ENCODE measurements at places on chromosomes 1 and 21.

DNA sequence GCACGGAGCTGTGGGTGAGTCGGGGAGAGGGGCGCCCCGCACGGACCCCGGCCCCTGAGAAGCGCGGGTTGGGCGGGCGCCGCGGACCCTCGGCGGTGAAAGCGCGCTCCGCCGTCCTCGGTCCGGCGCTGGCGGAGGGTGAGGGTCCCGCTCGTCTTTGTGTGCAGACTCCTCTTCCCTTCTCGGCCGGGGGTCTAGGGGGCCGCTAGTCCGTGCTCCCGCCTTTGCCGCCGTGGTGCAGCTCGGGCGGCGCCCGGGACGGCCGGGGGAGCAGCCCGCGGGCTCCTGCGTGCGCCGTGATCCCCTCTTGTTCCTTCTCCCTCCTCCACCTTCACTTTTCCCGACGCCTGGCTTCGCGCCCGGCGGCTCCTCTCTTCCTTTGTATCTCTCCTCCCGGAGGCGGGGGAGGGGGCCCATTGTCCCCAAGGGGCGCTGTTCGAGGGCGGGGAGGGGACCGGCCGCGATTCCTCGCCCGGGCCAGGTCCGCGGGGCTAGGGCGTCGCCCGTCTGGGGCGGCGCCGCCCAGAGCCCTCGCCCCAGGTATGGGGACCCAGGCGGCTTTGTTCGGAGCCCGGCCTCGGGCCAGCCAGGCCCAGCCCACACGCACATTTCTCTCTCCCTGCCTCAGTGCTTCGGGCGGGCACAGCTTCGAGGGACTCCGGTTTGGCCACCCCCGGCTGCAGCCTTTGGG, 519 bp downstream of the FNBP1L start:
- ATAC-seq, result peak; percentile 43

- no peak for ATAC-seq
Observed at GRCh38 chr1:228540161-228540917, 53.2 kb downstream of the RNF187 start.

GRCh38 chr1:16237343-16237830, 404 bp upstream of the CPLANE2 start:
- no peak for ATAC-seq

DNA sequence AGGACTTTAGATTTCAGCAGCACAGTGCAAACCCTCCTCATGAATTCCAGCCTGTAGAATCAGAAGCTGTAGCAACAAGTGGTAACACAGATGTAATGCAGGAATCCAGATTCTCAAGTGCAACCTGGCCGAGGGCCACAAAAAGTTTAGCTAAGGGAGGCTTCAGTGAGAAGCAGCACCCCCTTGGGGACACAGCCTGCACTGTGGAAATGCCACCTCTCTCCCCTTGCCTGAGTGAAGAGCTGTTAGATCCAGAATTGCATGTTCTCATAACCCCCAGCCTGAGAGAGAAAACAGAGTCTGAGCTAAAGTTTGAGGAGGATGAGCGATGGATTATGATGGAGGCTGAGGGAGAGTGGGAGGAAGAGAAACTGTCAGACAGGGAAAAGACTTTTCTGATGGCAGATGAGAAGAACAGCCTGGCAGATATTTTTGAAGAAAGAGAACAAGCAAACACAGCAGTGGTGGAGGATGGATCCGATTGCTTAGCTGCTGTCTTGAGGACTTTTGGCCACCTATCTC, 80.5 kb upstream of the BMP8A start:
- ATAC-seq, result peak; percentile 17

DNA sequence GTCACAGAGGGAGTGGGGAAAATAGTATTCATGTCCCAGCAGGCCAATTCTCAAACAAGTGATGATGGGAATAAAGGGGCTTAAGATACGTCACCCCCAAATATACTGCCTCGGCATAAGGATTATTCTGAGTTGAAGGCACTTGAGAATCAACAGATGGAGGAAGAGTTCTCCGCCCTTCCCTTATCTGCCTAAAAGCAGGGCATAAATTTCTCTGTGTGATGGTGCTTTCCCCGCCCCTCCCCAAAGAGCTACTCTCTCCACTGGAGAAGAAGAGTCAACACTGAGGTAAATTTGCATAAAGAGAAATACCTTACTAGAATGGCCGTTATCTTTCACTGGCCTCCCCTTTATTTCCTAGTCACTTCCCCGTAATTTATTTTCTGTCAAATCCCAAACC, 18.7 kb downstream of the BECN2 start:
- no peak for ATAC-seq

GRCh38 chr1:200028586-200029034, 1.1 kb downstream of the NR5A2 start:
- ATAC-seq, result no peak

DNA sequence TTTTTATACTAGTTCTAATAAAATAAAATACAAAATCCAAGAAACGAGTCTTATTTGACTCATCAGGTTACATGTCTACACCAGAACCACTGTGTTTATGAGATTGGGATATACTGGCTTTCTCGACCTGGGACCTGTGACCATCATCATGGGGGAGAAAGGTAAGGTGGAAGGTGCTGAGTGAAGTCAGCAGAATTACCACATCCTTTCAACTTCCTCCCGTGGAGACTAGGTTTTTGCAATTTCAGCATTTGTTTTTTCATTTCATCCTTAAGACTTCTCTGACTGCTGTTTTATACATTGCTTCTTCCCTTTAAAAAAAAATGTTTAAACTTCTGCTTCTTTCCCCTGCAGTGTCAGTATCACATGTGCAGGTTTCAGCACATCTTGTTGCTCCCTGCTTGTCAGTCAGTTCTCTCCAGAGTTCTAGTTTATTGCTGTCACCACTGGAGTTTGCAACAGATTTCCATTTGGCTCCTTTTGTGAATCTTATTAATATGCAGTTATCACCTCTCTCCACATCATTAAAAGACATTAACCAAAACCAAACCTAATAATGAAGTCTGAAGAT, 60.4 kb upstream of the HAO2 start:
- ATAC-seq, result no peak

GRCh38 chr1:231091831-231092301, 51.8 kb upstream of the FAM89A start:
- no peak for ATAC-seq

- ATAC-seq, result no peak
Observed at GRCh38 chr1:50084389-50084788, 24.3 kb upstream of the ELAVL4 start.

GRCh38 chr1:197422993-197423392, 154.9 kb downstream of the CRB1 start:
- no peak for ATAC-seq

DNA sequence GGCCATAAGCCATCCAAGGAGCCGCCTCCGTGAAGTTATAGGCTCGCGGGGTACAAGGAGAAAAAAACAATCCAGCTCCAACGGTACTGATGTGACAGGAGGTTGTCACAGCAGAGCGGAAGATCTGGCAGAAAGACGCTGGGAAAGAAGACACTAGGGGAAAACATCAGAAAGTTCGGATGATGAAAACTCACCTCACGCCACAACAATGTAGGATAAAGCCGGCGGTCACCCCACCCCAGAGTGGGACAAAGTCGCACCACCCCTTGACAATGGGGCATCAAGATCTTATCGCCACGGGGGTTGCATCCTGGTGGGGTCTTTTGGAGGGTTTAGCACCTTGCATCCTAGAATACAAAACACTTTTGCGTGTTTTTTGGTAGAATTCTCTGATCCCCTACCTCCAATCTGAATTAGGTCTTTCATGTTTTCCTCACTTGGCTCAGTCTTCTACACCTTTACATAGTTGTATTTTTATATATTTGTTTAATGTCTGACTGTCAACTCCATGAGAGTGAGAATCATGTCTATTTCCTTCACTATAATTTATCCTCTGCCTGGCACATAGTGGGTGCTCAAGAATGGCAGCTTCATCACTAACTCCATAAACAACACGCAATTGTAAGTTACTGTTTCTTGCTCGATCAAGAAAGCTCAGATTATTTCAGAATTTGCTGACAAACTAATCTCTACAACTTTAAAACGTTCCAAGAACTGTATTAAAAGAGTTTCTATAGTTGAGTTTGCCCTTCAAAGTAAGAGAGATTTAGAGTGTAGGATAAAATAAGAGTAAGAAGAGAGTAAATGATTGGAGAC, 611 bp upstream of the ZSWIM5 start:
- ATAC-seq, result no peak

- ATAC-seq, result no peak
Observed at GRCh38 chr1:107972391-107973180, 7.6 kb upstream of the VAV3 start.

DNA sequence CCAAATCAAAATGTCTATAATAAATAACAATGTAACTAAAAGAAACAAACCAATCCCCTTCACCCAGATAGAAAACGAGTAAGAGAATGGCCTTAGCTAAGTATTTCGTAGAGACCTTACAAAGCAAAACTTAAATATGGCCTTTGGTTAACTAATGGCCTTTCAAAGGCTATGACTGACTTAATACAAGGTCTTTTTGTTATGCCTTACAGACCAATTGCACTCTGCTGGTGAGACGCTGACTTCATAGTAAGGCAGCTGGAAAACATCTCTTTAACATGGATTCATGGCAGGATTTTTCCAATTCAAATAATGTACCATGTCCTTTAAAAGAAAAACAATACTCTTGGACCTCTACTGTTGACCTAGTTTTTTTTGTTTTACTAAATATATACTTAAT, 15.8 kb upstream of the TBCE start:
- no peak for ATAC-seq

GRCh38 chr1:37989361-37989930, 376 bp downstream of the SF3A3 start:
- peak; percentile 16 for ATAC-seq

- ATAC-seq, result peak; percentile 46
Observed at GRCh38 chr1:89725011-89725370, 92.1 kb downstream of the LRRC8C start.

DNA sequence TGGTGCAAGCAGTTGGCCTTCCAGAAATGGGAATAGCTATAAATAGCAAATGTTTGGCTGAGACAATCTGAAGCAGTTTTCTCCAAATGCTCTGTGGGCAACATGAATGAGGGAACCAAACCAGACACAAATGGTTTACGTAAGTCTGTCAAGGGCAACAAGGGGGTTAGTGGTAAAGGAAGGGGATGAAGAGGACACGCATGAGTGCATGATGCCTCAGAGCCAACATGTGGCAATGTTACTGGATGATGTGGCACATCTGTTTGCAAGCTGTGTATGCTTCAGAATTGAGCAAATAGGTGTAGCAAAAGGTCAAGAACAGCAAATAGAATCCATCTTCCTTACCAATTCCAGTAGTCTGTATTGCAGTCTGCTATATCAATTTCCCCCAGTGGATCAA, 76.3 kb upstream of the LMO4 start:
- ATAC-seq, result no peak

DNA sequence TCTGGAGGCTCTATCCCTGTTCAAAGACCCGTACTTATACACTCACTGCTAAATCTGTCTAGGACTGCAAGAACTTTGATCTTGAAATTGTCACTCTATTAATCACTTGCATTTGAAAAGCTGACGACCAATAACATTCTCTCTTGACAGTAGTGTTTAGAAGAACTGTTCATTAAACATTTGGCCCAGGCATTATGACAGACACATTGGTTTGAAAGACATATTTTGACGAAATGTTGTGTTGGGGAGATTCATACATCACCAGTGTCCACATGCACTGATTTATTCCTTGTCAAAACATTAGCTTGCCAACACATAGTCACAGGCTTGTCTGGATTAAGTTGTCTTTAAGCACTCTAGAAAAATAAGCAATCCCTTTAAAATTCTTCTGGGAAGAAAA, 951.3 kb downstream of the ADGRL2 start:
- ATAC-seq, result no peak

DNA sequence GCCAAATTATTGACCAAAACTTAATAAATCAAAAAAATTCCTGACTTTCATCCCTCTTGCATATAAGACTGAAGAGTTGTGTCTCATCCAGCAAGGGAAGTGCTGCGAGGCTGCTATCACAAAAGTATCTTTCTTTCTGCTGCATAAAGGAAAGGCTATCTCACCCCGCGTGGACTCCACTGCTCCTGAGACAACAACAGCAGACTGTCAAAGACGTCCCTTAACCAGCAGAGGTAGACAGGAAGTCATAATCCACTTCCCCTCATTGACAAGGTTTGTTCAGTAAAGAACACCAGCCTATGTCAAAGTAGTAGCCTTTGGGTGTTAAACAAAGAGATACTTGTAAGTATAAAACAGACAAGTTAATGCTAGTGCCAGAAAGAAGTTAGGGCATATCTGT, 29.4 kb downstream of the VPS26C start:
- no peak for ATAC-seq

DNA sequence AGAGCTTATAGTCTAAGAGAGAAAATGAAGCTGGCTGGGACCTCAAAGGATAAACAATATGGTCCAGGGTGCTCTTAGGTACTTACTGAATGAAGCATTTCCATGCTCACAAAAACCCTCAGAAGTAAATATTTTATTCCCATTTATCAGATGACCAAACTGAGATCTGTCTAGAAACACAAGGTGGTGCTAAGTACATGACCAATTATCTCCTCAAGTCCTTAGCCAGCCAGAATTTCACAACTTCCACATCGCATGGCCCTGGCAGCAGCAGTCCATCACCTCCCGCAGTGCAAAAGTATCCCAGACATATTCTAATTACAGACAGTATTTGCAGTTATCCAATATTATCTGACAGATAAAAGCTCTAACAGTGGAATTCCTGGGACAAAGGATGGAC, 321.7 kb upstream of the PROX1 start:
- no peak for ATAC-seq

DNA sequence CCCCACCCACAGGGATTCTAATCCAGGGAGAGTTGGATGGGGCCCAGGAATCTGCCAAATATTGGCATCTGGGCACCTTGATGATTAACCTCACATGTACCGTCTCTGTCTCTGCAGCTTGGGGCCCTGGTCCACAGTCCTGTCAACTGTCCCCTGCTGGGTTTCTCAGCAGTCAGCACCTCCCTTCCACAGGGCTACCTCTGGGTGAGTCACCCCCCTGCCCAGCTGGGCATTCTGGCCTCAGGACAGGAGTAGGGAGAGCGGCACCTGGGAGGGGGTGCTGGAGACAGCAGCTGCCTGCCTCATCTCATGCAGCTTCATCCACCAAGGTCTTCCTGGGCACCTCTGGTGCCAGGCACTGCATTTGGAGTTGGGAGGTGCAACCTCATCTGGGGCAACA, 100.6 kb upstream of the ACTL8 start:
- ATAC-seq, result no peak

GRCh38 chr1:25703671-25704266, 87.2 kb downstream of the MAN1C1 start:
- no peak for ATAC-seq

DNA sequence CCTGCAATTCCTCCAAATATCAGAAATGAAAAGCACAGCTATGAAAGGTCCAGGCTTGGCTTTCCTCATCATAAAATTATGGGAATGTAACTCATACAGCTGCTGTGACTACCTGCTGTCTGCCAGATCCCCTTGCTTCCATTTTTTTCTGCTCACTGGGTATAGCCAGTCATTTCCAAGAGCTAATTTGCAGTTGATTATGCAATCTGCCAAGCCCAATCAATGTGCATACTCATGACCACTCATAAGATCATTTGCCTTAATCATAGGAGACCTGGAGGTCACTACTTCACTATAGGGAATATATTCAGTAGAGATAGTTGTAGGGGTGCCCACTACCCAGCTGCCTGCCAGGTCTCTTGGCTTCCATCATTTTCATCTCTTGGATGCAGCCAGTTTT, 417.7 kb upstream of the ZRANB2 start:
- ATAC-seq, result no peak

- ATAC-seq, result no peak
Observed at GRCh38 chr1:180397175-180397574, 105.2 kb downstream of the ACBD6 start.

- ATAC-seq, result no peak
Observed at GRCh38 chr1:35324486-35324885, 56.0 kb downstream of the ZMYM4 start.

Data from gastroesophageal sphincter (tissue), 4 donors.